NCI-H146 (cell line): ENCODE measurements at places on chromosomes 12 and 14.

DNA sequence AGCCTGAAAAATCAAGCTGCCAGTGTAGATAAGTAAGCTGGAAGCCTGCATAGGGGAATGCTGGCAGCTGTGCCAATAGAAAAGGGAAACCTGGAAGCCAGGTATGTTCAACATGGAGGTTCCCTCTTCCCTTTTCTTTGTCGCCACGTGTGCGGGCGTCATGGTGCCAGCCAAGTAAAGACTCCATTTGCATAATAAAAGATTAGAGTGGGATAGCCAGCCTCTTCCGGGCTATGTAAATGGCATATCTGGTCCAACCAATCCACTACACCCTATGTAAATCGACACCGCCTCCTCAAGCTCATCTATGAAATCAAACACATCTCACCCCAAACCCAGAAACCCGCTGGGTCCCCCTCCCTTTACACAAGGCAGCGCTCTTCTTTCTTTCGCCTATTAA is 5.6 kb upstream of the ADGRD1 start:
- DNase-seq, result peak; percentile 1

DNA sequence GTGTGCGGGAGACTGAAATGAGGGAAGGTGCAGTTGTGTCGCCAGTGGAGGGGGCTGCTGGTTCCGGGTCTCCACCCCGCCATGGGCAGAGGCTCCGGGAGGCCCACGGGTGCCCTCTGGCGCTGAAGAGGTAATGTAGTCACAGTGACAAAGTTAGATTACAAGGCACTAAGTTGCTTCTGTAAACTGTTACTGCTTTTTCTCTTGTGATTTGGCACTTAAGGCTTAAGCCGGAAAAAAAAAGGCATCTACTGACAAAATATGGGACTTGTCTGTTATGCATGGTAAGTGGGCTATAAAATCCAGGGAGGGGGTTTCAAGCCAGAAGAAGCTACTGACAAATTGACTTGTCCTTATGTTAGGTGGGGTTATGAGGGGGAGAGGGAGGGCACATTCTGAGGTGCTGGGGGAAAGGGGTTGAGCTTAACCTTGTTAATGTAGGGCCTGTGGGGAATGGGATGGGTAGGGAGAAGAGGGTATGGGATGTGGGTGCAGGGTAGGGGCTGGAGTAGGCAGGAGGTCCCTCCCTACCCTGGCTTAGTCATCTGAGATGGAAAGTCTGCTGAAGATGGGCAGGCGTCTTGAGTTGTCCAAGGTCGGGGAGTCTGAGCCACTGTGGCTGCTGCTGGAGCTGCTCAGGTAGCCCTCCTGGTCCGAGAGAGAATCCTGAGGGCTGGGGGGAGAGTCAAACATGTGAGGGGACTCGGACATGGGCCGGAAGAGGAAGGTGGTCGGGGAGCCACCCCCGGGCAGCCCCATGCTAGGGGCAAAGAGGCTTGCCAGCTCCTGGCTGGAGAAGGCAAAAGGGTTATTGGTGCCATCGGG is 3.7 kb downstream of the ZFP36L1 start:
- peak; percentile 73 for DNase-seq

DNA sequence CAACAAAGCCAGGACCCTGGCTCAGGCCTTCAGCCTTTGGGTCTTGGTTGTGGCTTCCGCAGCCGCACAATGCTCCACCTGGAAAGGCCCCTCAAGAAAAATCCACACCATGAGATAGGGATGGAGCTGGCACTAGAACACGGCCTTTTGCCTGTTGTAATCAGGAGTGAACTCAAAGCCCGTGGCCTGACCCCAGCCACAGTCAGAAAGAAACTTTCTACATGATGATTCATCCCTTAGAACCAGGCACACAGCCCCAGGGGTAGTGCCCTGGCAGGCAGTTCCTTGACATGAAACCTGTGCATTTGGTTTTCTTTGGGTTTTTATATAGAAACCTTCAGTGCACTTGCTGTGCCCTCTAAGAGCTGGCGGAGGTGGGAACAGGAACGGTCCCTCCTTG is 5.1 kb downstream of the CLMN start:
- DNase-seq, result no peak

GRCh38 chr14:22977684-22978486 is 4.5 kb downstream of the AJUBA start:
- DNase-seq, result no peak

DNA sequence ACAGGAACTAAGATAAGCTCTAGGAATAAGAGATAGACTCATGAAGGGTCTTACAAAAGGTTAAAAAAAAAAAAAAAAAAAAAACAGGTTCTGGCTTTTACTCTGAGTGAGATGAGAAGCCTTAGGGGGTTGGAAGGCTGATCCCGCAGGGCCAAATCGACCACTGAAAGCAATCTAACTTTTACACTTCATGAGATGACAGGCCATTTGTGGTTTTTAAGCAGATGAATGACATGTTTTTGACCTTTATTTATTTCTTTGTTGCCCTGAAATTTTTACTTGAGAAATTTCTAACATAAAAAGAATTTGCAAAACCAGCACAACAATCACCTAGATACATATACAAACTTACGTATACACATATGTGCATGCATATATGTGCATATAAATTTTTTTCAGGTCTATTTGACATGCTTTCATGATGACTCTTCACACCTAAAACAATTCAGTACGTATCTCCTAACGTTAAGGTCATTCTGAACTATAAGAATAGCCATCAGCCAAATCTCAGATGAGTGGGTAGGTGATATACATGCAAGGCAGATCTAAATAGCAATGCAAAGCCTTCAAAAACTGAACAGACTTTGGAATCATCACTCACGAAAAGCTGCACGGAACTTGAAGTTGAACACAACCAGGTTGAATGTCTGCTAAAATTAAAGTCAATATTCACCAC is 87.0 kb downstream of the R3HDM2 start:
- DNase-seq, result no peak

DNA sequence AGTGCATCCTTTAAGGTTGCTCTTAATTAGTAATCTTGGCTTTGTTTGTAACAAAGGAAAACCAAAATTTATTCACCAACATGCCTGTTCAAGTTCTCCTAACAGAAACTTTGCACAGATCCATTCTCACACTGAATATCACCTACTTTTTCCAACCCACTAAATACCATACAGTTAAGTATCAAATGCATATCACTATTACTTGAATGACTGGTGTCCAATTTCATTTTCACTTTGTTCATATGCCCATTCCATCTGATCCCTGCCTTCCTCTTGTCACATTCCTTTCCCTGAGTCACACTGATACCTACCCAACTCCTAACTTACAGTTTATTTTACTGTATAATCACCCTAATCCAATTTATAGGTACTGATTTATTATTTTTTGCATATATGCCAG is 286.4 kb downstream of the NELL2 start:
- no peak for DNase-seq

DNA sequence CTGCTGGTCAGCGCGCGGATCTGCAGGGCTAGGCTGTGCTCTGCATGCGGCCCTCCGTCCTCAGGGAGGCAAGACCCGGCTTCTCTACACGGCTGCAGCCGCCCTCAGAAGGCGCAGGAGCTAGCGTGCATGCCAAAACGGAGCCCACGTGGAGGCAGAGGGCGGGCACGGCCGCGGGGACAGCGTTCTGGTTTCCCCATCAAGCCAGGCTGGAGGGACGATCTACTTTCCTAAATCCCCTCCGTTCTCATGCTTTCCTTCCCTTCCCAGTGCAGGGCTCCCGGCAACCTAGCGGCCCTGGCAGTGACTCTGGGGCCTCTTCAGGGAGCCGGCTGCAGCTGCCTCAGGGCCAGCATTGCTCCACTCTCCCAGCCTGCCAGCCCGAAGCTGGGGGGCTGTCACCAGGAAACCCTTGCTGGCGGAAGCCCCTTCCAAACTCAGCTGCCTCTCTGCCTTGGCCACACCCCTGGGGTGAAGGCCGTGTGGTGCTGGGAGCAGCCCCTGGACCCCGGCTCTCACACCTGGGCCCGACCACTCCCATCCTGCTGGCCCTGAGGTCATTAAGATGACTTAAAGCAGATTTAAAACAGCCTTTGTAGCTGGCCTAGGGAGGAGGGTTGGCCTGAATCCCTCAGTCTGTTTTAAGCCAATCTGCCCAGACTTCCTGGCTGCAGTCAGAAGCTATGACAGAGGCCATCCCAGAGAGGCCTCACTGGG is 9.2 kb upstream of the GOLGA3 start:
- DNase-seq, result no peak
